ENCODE measurements at places on chromosomes 2 and 18.

DNA sequence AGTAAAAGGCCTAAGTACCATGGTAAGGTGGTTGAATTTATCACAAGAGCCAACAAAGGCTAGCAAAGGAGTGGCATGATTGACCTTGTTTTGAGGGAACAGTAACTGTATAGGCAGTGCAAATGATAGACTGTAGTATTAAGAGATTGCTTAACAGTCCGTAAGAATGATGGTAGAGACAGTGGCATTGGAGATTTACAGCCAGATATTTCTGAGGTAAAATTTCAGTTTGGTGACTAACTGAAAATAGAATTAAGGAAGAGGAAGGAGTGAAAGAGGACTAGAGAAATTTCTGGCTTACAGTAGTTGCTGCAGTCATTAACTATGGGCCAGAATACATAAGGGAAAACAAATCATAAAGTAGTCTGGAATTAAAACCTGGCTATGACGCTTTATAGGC, 4.4 kb upstream of the BAZ2B start:
- DNase-seq = no peak

- no peak for DNase-seq
Measured at GRCh38 chr2:133843551-133843950, 275.3 kb upstream of the NCKAP5 start.

- DNase-seq = no peak
Measured at GRCh38 chr2:36338827-36339145, 16.8 kb upstream of the CRIM1 start.

GRCh38 chr18:37568671-37569070, 3.1 kb upstream of the CELF4 start:
- DNase-seq = no peak

GRCh38 chr2:80396276-80396675, 91.7 kb upstream of the LRRTM1 start:
- DNase-seq = no peak

DNA sequence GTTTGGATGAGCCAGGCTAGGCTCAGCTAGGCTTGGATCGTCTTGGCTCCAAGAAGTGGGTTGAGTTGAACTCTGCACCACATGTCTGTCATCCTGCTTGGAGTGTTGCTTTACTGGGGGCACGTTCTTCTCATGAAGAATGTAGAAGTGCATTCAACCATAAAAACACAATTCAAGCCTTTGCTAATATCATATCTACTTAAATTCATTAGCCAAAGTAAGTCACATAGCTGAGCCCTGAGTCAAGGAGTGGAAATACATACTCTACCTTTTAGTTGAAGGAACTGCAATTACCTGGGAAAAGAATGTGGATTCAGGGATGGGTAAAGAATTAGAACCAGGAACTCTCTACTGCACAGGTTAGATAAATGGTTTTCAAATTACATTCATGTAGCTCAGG, 360.4 kb upstream of the KCNH7 start:
- no peak for DNase-seq

- DNase-seq = no peak
Measured at GRCh38 chr18:7901657-7902056, 334.5 kb downstream of the PTPRM start.

GRCh38 chr2:12430407-12431133, 286.2 kb upstream of the TRIB2 start:
- peak; percentile 15 for DNase-seq

- no peak for DNase-seq
Measured at GRCh38 chr18:57148263-57148662, 1.4 kb downstream of the BOD1L2 start.

DNA sequence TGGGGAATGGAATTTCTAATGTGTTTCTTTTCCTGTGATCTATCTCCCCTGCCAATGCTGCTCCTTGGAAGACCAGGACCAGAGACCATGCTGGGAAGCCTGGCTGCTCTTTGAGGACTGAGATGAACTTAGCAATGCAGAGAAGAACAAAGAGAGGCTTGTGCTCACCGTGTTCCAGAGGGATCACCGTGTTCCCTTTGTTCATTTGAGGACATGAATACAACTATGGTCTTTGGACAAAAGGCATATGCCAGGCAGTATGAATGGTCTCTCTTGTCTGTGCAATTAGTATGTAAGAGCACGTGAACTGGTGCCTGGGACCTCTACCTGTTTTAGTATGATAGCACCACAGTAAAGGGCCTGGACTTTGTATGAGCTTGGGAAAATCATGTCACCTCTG, 139.9 kb downstream of the TDRD15 start:
- no peak for DNase-seq

DNA sequence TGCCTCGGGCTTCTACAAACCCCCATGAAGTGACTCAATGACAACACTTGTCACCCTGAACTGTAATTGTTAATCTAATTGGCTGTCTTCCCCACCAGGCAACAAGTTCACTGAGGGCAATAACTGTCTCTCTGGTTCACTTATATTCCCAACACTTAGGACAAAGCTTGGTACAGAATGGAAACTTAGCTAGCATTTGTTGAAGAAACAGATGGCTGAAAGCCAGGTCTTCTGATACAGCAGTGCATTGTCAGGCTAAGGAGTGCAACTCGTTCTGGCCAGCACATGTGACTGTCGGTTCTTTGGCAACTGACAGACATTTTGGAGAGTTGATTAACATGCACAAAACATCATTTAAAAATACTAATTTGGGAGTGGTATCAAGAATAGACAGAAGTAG, 14.6 kb upstream of the DNAJC27 start:
- no peak for DNase-seq

- no peak for DNase-seq
Measured at GRCh38 chr2:38122344-38122743, 46.4 kb upstream of the CYP1B1 start.

GRCh38 chr2:135600915-135601314, 69.6 kb downstream of the R3HDM1 start:
- no peak for DNase-seq
